Lower lobe of right lung (tissue), 2 donors: ENCODE measurements at places on chromosomes 11 and 22. TPM values are rescaled to one million over a fixed set of nuclear protein-coding genes. Genes with fewer than 3 reads are reported as not detected.

GRCh38 chr22:46528121-46528610 lies 9.3 kb downstream of the CELSR1 start:
- no peak for DNase-seq

- peak; percentile 59 for DNase-seq
These were observed 18.7 kb upstream of the SCGB1D1 start for GRCh38 chr11:62171261-62171723.

GRCh38 chr11:116930586-116930985 lies 93.2 kb upstream of the APOA1 start:
- no peak for DNase-seq

GRCh38 chr11:68532727-68533369 lies 72.3 kb downstream of the PPP6R3 start:
- no peak for DNase-seq

DNA sequence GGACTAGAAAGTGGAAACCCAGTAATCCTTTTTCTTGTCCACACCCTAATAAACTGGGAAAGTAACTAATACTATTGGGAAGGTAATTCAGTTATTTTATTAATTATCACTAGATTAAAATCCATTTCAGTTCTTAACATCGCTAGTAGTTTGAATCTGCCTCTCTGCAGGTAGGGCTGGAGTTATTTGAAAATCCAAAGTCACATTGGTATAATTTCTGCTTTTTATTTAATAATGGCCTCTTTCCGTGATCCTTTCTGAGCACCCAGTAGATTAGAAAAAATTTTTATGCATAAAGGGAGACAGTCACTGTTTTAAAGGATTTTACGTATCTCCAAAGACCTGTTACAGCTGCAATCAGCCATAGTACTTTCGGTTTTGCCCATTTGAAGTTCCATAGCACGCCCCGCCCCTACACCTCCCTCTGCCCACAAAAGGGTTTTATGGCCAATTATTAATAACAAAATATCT lies 605 bp upstream of the COPB1 start:
- DNase-seq, result peak; percentile 66

DNA sequence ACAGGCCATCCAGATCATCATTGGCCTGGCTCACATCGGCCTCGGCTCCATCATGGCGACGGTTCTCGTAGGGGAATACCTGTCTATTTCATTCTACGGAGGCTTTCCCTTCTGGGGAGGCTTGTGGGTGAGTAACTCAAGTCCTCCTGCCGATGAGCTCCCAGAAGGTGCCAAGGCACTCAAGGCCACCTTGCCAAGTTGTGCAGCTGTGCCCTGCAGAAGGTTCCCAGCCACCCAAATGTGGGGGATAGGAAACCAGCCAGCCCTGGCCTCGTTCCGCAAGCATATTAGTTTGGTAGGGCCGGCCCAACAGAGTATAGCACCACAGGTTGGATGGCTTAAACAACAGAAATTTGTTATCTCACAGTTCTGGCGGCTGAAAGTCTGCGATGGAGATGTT lies 4.0 kb downstream of the MS4A8 start:
- DNase-seq, result no peak

- DNase-seq, result no peak
These were observed 4.1 kb upstream of the MEI1 start for GRCh38 chr22:41695211-41695610.

GRCh38 chr11:11230802-11231562 lies 122.1 kb downstream of the CSNK2A3 start:
- DNase-seq, result no peak

GRCh38 chr11:31645747-31646146 lies 136.2 kb downstream of the ELP4 start:
- no peak for DNase-seq

DNA sequence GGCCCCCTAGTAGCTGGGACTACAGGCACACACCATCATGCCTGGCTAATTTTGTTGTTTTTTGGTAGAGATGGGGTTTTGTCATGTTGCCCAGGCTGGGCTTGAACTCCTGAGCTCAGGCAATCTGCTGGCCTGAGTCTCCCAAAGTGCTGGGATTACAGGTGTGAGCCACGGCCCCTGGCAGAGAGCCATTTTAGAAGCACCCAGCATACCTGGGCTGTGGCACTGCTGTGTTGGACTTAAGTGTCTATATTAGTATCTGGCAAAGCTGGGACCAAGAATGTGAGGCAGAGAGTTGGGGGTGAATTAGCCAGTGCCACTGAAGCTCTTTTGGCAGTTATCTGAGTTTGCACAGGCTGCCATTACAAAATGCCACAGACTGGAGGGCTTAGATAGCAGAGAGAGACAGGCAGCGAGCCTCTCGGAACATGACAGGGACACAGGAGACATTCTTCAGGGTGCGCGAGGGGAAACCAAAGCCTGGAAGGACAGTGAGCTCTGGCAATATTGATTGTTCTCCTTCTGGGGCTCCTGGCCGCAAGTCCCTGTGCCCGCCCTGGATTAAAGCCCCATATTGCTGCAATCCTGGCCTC lies 87.7 kb upstream of the ALX4 start:
- DNase-seq, result no peak

- DNase-seq, result no peak
These were observed 15.5 kb upstream of the BMAL1 start for GRCh38 chr11:13262096-13262495.

DNA sequence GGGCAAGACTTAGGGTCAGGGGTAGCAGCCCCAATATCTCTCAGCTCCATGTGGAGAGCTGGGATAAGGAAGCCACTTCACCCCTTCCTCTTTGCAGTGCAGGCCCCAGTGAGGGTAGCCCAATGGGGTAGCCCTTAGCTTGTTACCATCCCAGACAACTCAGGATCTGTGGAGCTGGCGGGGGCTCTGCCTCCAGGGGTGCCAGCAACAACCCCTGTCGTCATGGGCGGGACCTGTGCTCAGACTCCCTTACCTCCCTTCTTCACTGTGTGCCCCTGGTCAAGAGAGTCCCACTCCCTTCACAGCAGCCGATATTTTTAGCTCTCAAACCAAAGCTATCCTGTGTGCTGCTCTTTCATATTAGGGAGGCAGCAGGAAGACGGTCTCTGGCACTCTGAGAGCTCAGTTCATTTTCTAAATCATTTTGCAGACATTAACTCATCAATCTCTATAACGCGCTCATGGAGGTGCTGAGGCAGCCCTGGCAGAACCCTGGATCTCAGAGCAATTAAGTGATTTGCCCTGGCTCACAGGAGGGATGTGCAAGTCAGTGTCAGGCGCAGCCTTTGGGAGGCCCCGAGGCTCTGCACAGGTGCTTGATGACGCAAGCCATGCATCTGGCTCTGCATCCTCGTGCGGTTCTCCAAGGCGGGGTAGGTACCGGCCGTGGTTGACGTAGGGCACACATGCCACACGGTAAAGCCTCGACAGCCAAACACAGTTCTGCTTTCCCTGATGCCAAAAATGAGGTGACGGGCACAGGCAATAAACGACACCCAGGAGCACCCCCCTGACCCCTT lies 357.6 kb downstream of the SHANK2 start:
- DNase-seq, result peak; percentile 23

- DNase-seq, result peak; percentile 10
These were observed 146.5 kb downstream of the CACNA1I start for GRCh38 chr22:39717099-39717498.

DNA sequence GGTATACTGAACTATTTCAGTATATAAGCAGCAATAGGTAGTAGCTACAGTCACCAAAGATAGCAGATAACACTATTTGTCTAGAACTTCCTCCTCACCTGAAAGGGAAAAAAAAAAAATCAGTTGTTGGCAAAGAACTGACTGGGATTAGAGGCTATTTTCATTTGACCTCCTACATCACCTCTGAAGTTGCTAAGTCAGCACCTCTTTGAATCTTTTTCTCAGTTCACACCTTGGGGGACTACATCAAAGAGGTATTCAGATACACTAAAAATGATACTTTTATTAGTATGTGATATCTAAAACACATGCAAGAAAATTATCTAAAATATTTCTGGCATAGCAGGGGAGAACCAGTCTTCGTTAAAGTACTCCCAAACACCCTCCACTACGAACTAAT lies 16.2 kb downstream of the MSANTD2 start:
- DNase-seq, result no peak

DNA sequence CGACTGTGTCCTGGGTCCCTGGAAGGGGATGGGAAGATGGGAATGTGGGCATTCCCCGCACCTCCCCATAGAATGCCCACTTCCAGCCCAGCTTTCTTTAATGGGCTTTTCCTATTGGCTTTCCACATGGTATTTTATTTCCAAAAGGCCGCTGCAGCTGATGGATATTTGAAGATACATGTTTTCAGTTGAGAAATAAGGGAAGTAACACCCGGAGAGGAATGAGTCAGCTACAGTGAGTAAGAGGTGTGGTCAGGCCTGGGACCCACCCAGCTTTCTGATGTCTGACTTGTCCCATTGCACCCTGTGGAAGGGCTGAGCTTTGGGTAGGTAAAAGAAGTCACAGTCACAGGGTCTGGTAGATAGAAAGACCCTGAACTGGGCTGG lies 476.9 kb downstream of the MIAT start:
- no peak for DNase-seq

GRCh38 chr11:81192516-81192915 lies 1541.1 kb downstream of the FAM181B start:
- DNase-seq, result no peak

DNA sequence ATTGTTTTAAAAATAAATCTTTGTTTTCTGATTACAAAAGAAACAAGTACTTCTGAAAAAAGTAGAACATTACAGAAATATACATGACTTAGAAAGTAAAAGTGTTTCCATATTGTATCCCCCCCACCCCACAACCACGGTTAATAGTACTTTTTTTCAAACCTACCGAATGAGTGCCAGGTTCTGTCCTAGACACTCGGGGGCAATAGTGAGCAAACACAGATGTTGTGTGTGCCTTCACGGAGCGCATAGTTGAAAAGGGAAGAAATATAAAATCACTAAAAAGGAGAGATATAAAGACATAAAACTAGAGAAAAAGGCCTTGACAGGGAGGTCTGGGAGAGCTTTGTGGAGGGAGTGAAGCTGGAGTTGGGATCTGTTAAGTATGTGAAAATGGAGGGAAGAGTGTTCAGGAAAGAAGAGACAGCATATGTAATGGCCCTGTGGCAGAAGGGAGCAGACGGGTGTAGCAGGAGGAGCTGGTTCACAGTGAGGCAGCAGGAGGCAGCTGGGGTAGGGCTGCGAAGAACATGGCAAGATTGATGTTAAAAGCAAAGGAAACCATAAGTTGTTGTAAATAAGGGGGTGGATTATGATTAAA lies 42.1 kb upstream of the ALX4 start:
- DNase-seq, result no peak

HTR3B gene
- total RNA-seq, result not detected

F2 gene
- total RNA-seq, result not detected

PAX6 gene
- total RNA-seq, result not detected

ST3GAL4 gene
- total RNA-seq, result 26.2 TPM

CBX7 gene
- 51.1 TPM for total RNA-seq

PDGFD gene
- total RNA-seq, result 3.9 TPM

FZD4 gene
- total RNA-seq, result 51.1 TPM

IGF2 gene
- 33.9 TPM for total RNA-seq
